Right atrium auricular region (tissue), 2 donors: ENCODE measurements at places on chromosomes 6 and 20. TPM values are rescaled to one million over a fixed set of nuclear protein-coding genes. Genes with fewer than 3 reads are reported as not detected.

The MYB gene
- total RNA-seq: 0.16 TPM

The CCN2 gene
- total RNA-seq: 203 TPM

The LZTS3 gene
- 18.9 TPM for total RNA-seq

The SIRPB1 gene
- 5.7 TPM for total RNA-seq

The C4A gene
- total RNA-seq: 152 TPM

- no peaks in the 10 kb centered on the region for H3K36me3 ChIP-seq
- H3K4me1 ChIP-seq: peaks cover 13% of the 10 kb centered on the region
- no peaks in the 10 kb centered on the region for H3K27me3 ChIP-seq
These were observed 92.9 kb upstream of the ENPP5 start for GRCh38 chr6:46263707-46264086.

DNA sequence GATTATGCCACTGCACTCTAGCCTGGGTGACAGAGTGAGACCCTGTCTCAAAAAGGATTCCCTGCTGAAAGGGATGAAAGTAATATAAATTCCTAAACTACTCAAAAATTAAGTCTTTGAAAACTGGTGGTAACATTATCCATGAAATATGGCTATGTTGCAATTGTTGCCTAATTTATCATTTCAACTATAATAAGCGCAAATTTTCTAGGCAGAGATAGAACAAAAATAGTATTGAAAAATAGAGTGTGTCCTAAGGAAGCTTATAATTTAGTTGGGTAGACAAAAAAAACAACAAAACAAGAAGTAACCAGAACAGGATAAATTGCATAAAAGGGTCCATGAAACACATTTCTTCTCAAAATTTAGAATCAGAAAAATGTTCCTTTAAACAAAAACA is 68.0 kb downstream of the FKBP5 start:
- H3K4me1 ChIP-seq: peaks cover 7% of the 10 kb centered on the region
- H3K27me3 ChIP-seq: no peaks in the 10 kb centered on the region
- no peak overlapping the region for H3K27ac ChIP-seq
- DNase-seq: no peak
- H3K36me3 ChIP-seq: peaks cover 89% of the 10 kb centered on the region

- H3K4me3 ChIP-seq: no peak overlapping the region
- no peaks in the 10 kb centered on the region for H3K4me1 ChIP-seq
- no peaks in the 10 kb centered on the region for H3K27me3 ChIP-seq
These were observed 9.9 kb upstream of the RFPL4B start for GRCh38 chr6:112337209-112337638.

DNA sequence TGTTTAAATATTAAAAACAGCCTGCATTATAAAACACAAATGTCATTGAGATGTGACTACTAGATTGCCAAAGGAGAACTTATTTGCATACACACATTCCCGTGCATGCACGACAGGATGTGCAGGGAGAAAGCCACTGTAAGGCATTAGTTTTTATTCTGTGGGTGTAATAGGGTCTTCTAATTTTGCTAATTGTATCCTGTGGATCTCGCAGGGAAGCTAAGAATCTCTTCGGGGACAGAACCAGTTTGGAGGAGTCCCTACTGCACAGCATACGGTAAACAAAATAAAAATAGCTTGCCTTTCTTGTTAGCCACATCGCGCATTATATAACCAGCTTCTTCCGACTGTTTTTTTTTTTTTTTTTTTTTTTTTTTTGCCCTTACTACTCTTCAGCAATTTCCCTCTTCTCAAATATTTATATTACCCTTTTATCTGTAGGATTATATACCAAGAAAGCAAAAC is 2.0 kb downstream of the ATXN1 start:
- DNase-seq: no peak
- no peaks in the 10 kb centered on the region for H3K27me3 ChIP-seq
- no peaks in the 10 kb centered on the region for H3K36me3 ChIP-seq
- peak overlapping the region; percentile 95 for H3K4me3 ChIP-seq
- peak overlapping the region; percentile 99 for H3K27ac ChIP-seq
- peaks cover 47% of the 10 kb centered on the region for H3K4me1 ChIP-seq

GRCh38 chr6:17673543-17674254 is 33.0 kb downstream of the NUP153 start:
- no peaks in the 10 kb centered on the region for H3K27me3 ChIP-seq
- peaks cover 42% of the 10 kb centered on the region for H3K36me3 ChIP-seq
- no peaks in the 10 kb centered on the region for H3K4me1 ChIP-seq
- H3K4me3 ChIP-seq: no peak overlapping the region

GRCh38 chr20:55057779-55058415 is 582.5 kb downstream of the DOK5 start:
- no peaks in the 10 kb centered on the region for H3K27me3 ChIP-seq
- DNase-seq: no peak
- H3K36me3 ChIP-seq: no peaks in the 10 kb centered on the region
- no peak overlapping the region for H3K4me3 ChIP-seq
